Activated T-helper 9 cell treated with anti-CD3 and anti-CD28 coated beads, Interleukin-2, amount 50 U/mL, for 16 hours (primary cell): ENCODE measurements at places on chromosomes 16 and 17.

GRCh38 chr16:53775821-53776431 is 72.0 kb downstream of the FTO start:
- no peak for DNase-seq

DNA sequence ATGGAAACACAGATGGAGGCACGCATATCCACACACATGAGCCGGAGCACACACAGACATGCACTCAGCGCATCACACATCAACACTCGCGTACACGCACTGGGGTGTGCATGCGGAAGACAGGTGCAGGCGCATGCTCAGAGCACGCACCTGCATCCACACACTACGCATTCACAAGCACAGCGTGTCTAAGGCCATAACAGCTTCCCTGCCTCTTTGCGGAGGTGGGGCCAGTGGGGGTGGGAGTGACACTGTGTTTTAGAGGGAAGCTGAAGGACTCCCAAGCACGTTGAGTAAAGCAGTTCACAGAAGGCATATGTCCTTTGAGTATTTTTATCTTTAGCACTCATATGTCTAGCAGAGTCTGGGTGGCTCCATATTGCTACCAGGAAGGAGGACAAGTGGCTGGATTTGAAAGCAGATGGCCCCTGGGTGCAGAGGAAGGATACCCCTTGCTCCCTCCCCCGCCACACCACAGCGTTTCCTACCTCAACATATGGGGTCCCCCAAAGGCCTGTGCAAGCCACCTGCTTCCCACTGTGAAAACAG is 68.6 kb upstream of the TOB1 start:
- DNase-seq, result no peak

- no peak for DNase-seq
Observed at GRCh38 chr17:12438813-12439586, 226.7 kb upstream of the MYOCD start.

- no peak for DNase-seq
Observed at GRCh38 chr17:16881239-16881924, 90.5 kb downstream of the TNFRSF13B start.

DNA sequence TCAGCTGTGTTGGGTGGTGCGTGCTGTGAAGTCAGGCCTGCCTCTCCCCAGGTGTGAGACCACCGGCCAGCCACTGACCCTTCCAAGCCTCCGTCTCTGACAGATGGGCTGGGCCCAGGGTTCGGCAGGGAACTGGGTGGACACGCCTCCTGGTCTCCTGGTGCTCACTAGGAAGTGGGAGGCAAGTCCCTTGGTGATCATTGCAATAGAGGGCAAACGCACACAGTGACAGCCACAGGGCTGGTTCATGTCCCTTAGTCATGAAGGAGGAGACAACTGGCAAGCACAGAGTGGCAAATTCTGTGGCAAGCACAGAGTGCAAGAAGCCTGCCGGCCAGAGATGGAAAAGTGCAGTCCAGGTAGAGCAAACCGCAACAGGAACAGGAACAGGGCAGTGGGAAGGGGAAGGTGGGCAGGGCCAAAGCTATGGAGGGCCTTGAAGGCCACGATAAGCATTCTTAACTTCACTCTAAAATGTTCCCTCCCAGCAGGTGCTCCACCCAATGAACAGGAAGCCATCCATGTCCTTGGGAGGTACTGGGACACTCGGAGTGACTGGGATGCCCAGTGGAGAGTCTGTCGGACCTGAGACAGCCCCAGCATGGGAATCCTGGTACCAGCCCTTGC is 21.9 kb downstream of the USP7 start:
- no peak for DNase-seq

- no peak for DNase-seq
Observed at GRCh38 chr17:65514541-65514940, 46.9 kb downstream of the AXIN2 start.

DNA sequence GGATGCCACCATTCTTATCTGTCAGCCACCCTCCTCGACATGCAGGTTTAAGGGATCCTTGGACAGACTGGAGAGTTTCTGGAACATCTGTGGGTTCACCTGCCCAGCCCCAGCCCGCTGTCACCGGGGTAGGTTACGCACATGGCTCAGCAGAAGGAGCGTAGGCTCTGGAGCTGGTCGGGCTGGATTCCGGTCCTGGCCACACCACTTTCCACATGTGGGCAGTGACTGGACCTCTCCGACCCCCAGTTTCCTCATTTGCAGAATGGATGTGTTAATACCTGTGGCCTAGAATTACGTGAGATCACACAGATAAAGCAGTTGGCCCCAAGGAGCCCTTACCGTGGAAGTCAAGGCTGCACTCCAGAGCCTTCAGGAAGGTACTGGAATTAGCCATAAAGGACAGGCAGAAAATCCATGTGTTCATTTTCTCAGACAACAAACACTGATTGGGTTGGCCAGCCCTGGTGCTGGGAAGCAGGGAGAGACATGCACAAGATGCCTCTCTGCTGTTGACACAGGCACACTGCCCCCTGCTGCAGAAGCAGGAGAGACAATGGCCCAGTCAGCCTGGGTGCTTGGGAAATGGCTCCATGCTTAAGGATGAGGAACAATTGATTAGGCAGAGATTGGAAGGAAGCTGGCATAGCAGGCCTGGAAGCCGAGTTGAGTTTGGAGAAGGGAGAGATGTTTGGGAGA is 58.8 kb downstream of the SF3B3 start:
- DNase-seq, result no peak

DNA sequence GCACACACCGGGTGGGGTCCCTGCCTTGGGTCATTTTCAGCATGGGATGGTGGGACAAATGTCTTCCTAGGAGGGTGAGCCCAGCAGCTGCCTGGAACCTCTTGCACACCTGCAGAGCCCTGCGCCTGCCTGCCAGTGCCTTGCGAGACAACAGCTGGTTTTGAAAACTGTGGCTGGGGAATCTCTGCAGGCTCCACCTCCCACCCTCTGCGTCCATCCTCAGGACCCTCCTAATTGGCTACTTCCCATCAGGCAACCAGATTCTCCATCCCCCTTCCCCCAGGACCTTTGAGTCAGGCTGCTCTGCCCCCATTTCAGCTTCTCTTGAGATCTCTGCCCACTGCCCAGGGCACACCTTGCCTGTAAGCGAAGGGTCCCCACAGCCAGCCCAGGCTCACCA is 26.6 kb downstream of the PEMT start:
- DNase-seq, result no peak

- DNase-seq, result no peak
Observed at GRCh38 chr17:47969930-47970724, 786 bp upstream of the CDK5RAP3 start.

- DNase-seq, result no peak
Observed at GRCh38 chr17:57557834-57558681, 187.0 kb downstream of the CCDC182 start.

DNA sequence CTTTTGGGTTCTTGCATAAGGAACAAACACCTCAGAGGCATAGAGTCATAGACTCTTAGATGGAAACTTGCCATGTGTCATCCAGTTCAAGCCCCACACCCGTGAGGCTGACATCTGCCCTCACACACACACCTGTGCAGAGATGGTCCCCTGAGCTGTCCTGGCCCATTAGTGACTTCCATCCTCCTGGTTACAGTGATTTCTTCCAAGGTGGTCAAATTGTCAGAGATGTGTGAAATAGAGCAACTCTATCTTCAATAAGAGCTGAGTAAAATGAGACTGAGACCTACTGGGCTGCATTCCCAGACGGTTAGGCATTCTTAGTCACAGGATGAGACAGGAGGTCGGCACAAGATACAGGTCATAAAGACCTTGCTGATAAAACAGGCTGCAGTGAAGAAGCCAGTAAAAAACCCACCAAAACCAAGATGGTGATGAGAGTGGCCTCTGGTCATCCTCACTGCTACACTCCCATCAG is 342.2 kb upstream of the TNRC6C start:
- DNase-seq, result no peak

DNA sequence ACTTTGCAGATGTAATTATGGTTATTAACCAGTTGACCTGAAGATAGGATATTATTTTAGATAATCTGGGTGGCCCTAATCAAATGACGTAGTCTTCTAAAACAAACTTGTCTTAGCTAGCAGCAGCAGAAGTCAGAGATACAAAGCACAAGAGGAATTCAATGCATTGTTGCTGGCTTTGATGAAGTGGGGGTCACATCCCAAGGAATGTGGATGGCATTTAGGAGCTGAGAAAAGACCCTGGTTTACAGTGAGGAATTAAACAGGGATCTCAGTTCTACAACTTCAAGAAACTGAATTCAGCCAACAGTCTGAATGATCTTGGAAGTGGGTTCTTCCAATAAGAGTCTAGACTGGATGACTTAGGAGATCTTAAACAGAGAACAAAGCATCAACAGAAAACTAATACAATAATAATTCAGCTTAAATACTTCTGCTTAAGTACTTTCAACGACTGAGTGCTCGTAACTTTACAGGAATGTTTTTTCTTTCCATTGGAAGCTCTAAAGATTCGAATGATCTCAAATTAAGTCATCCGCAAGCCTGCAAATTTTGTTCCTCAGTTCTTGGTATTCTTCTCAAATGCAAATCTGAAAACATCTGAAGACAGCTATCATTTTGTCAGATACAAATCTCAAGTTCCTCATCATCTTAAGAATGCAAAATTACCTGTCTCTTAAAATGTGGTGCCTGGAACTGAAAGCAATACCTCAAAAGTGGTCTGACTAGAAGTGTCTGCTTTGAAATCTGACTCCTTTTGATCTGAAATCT is 3.3 kb downstream of the C16orf46 start:
- DNase-seq, result no peak

DNA sequence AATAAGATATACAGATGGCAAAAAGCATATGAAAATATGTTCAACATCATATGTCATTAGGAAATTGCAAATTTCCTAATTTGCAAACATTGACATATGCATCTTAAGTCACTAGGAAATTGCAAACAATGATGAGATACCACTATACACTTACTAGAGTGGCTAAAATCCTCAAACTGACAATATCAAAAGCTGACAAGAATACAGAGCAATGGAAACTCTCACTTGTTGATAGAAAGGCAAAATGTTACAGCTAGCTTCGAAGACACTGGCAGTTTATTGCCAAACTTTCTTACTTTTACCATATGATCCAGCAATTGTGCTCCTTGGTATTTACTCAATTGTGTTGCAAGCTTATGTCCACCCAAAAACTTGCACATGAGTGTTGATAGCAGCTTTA is 5.0 kb upstream of the IL4R start:
- no peak for DNase-seq

GRCh38 chr16:3088450-3088849 is 10.6 kb downstream of the ZSCAN10 start:
- DNase-seq, result no peak

DNA sequence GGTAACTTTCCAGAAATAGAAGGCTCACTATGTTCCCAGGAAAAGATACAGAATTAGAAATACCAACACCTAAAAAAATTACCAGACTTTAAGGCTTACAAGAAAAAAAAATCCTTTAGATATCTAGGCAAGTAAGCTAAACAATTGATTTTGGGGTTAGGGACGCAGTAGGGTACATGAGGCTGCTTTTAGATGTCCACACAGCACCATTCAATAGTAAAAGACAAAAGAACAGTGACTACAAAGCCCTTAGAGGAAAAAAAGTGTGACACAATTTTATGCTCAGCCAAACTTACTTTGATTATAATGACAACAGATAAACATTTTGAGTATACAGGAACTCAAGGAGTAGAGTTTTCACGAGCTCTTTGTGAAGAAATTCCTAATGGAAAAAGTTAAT is 29.9 kb downstream of the METTL16 start:
- no peak for DNase-seq

- no peak for DNase-seq
Observed at GRCh38 chr16:80887062-80887461, 82.7 kb upstream of the CDYL2 start.

GRCh38 chr17:41962111-41962510 is 4.5 kb upstream of the CNP start:
- DNase-seq, result no peak

GRCh38 chr17:4520894-4521600 is 22.4 kb downstream of the SPNS2 start:
- no peak for DNase-seq

GRCh38 chr17:70230850-70231640 is 61.7 kb downstream of the KCNJ2 start:
- no peak for DNase-seq

DNA sequence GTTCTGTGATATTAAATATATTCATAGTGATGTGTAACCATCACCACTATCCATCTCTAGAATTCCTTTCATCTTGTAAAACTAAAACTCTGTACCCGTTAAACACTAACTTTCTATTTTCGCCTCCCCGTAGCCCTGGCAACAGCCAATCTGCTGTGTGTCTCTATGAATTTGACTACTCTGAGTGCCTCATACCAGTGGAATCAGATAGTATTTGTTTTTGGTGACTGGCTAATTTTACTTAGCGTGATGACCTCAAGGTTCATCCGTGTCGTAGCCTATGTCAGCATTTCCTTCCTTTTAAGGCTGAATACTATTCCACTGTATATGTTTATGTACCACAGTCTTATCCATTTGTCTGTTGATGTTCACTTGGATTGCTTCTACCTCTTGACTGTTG is 18.2 kb downstream of the CHD9 start:
- no peak for DNase-seq

- no peak for DNase-seq
Observed at GRCh38 chr17:17535957-17536356, 39.8 kb upstream of the RASD1 start.

DNA sequence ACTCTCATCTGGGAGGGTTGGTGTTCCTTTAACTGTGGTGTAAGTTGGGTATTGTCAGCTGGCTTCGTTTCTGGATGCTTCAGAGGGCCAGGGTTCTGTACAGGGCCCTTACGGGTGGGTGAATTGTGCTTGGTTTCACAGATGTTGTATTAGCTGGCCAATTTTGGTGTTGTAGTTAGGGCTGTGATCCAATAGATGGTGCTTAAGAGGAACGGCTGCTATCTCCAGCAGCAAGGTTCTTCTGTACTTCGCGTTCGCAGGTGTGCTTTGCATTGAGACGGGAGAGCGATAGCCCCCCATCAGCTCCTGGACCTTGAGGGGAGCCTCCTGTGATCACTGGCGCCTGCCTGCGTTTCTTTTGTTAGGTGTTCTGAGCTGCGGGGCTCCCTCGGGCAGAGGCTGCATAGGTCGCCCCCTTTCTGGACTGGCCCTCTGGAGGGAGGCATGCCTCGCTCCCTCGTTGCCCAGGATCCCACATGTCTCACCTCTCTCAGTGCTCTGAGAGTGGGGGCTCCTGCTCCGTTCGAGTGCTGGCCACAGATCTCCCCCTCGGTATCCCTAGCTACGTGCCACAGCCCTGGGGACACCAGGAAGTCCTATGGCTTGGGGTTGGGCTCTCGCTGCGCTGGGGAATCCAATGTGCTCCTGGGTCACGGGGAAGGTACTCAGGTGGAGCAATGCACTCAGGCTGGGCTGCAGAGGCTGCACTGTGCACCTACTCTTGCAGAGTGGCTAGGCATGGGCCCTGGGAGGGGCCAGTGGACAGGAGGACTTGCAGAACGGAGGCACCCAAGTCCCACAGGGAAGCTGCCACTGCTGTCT is 837 bp upstream of the PRDM7 start:
- no peak for DNase-seq
